ENCODE measurements at places on chromosomes 1 and 21.

GRCh38 chr1:161505686-161506085, 429 bp downstream of the FCGR2A start:
- no peak for DNase-seq

DNA sequence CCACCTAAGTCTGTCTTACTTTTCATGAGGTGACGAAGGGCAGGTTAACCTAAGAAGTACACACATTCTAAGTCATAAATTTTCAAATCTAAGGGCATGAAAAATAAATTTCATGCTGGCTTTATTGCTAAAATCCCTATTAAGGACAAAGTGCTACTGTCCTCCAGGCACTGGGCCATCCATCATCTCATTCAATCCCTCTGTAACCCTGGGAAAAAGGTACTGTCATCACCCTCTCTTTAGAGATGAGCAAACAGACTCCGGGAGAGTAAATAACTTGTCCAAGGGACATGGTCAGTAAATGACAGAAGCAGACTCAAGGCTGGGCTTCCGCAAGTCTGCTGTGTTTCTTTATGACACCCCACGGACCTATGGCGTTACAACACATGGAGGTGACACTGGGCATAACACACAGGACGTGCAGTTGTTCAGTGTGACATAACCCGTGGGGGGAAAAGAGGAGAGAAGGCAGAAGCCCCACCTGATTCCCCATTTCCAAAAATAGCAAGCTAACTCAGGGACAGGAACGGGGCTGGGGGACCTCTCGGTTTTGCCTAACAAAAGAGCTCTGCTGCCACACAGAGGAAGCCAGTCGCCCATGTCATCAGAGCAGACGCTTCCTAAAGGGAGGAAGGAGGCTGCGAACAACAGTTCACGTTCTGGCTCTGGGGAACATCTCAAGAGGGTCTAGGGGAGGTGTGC, 12.5 kb upstream of the SRM start:
- DNase-seq, result no peak

GRCh38 chr1:83967336-83967735, 31.6 kb downstream of the TTLL7 start:
- no peak for DNase-seq

DNA sequence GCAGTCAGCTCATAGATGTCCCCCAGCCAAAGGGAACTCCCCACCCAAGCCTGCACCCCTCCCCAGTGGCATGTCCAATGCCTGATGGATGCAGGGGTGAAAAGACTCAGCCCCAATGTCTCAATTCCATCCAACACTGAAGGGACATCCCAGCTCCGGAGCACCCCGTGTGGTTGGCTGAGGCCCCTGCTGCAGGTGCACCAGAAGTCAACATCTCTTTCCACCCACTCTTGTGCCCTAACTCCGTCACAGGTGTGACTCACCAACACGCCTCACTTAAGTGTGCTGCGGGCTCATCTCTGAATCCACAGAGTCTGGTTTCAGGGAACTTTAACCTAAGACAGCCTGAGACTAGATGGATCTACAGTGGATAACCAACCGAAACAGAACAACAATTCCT, 40.9 kb upstream of the ZBTB18 start:
- no peak for DNase-seq

DNA sequence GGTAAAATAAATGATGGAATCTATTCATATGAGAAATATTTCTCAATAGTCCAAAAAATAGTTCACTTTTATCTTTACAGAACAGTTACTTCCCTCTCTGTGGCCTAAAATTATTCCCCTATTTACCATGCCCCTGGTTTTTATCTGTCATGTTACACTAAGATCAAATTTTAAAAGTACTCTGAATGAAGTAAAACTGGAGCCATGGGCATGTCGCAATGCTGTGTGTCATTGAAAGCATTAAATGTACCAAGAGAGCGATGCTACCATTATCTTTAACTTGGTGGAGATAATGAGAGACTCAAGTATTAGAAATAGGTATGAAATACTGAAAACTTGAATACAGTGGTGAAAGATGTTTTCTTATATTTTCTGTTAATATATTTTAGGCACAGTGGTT, 146.2 kb downstream of the KCNT2 start:
- no peak for DNase-seq

DNA sequence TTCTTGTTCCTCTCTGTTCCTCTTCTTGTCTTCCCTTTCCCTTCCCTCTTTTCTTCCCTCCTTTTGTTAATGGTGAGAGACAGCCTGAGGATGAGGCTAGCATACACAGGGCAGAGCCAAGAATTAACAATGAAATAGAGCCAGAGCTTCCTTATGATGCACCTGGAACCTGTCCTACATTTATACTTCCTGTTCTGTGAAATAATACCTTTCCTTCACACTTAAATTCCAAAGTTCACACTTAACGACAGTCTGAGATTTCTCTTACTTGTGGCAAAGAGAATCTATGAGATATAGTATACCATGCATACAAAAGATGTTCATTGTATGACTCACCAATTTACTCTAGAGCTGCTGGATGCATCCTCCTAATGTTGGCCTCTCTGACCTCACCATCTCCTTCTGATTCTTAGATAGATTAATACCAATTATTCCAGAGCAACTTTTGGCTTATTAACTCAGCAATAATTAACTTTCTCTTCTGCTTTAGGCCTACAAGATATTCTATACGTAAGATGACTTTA, 30.8 kb upstream of the TSNAX start:
- DNase-seq, result no peak

GRCh38 chr1:104991702-104992101, 1242.0 kb downstream of the AMY1C start:
- no peak for DNase-seq

DNA sequence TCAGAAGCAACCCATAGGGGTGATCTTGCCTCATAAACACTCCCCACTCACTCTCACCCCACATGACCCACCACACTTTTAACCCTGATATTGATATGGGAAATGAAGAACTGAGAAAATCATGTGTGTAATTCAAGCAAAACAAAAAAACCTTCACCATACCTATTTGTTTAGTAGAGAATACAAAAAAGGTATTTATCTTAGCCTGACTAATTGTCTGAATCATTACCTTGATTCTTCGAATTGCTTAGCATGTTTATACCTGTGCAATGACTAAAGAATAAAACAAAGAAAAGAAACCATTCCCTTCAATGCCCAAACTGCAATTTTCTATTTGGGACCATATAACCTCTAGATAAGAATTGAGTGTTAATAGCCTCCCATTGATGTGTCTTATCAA, 1.8 kb downstream of the CLDN17 start:
- no peak for DNase-seq

DNA sequence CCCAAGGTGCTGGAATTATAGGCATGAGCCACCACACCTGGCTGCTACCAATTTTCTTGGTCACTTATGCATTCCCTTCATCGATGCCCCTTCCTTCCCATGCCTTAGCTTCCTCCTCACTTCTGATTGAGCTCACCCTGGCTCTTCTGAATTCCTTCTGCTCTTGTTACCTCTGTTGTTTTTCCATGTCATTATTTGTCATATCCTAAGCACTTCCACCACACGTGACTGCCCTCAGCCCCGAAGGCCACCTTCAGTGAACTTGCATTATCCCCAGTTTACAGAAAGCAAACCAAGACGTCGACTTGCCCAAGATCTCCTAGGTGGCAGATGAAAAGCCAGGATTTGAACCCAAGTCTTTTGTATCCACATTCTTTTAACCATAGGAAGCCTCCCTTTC, 30.7 kb downstream of the CA6 start:
- DNase-seq, result no peak

DNA sequence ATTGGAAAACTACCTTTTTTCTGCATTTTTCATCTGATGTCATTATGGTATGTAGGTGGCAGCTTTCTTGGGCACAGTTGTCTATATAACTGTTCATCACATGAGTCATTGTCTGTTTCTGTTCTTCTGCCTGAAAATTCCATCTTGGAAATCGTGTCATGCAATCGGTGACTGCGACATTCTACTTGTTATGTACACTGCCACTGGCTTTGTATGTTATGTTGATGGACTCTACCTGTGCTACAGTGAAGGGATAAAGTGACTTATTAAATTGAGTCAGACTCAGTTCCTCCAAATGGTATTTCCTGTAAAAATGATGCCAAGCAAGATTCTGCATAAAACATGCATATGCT, 8.6 kb downstream of the SMAP2 start:
- no peak for DNase-seq

GRCh38 chr1:202565890-202566602, 144.2 kb downstream of the SYT2 start:
- peak; percentile 2 for DNase-seq

DNA sequence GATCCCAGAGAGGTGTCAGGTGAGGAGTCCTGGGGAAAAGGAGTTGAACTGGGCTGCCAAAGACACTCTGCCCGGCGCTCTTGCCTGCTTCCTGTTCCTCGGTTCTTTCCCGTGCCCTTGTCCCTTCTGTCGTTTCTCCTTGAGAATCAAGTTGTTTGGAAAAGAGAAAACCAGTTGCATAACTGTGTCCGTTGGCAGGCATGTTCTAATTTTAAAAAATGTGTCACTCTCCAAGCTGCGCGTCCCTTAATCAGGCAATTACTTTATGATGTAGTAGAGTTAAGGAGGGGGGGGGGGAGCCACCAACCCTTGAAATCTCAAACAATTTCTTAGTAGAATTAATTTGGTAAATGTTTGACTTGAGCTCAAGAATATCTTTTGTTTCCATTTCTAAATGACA, 105.9 kb upstream of the IGSF21 start:
- DNase-seq, result no peak

DNA sequence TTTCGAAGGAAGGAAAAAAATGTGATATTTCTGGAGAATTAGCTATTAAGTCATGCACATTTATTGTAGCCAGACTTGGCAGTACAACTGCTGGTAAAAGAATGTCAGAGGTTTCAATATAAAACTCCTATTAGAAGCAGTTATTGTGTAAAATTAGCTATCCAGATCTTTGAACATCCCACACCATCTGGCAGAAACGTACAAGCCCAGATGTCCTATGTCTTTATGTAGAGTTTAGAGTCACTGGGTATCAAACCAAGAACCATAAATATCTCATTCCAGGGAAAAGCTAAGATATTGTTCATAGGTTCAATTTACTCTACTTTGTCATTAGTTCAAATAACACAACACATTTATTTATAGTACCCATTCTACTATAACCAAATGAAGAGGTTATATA, 31.4 kb downstream of the OLFM3 start:
- no peak for DNase-seq

GRCh38 chr1:30906631-30907441, 1.7 kb downstream of the SDC3 start:
- no peak for DNase-seq

DNA sequence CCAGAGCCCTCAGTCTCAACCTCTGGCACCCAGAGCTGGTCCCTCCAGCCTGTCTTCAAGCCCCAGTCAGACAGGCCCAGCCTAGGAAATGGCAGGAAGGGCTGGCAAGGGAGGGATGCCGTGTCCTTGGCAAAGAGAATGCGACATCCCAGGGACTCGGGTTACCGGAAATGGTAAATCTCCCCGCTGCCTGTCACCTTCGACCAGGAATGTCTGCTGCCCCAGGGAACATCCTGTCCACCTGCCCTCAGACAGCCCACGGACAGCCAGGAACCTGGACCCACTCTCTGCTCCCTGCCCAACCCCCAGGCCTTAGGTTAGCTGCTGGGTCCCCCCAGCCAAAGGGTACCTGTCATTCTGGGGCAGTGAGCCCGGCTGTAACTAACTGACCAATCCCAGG, 23.9 kb downstream of the HSPG2 start:
- no peak for DNase-seq

- DNase-seq, result peak; percentile 65
These were observed 17.8 kb upstream of the MAST2 start for GRCh38 chr1:45785583-45785982.

GRCh38 chr1:33008051-33008914, 28.4 kb downstream of the AK2 start:
- no peak for DNase-seq

DNA sequence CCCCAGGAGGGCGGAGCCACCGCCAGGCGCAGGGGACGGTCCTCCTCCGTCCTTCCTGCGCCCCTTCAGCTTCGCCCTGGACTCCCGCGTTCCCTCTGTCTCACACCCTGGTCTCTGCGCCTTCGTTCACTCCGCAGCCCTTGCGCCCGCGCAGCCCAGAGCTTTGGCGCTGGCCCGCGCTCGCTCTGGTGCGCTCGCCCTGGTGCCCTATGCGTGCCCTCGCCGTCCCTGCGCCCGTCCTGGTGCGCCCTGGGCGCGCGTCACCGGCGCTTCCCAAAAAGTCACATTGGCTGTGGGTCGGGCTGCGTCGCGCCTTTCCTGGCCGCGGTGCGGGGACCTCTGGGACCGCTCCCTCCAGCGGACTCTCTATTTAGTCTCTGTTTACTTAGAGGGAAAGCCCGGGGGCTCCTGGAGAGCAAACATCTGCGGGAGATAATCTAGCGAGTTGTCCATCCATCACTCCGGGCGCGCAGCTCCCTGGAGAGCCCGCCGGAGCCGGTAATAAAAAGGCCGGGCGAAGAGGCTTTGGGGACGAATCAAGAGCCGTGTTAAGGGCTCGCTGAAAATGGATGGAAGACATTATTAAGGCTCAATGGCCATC, 178.6 kb downstream of the PRDM16 start:
- DNase-seq, result no peak

DNA sequence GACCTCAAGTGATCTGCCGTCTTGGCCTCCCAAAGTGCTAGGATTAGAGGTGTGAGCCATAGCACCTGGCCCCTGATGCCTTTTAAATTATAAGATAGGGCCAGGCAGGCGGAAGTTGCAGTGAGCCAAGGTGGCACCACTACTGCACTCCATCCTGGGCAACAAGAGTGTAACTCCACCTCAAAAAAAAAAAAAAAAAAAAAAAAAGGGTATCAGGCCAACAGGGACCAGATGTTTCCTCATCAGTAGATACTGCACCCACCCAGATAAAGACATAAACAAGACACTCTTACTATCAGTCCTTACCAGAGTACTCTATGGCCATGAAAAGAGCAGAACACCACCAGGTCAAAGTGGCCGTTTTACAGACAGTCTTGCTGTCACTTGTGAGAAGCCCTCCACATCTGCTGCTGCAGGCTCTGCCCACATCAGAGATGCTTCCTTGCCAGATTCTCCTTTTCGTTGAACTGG, 3.3 kb downstream of the C21orf58 start:
- no peak for DNase-seq

GRCh38 chr21:34644825-34645224, 24.0 kb upstream of the CLIC6 start:
- DNase-seq, result no peak

DNA sequence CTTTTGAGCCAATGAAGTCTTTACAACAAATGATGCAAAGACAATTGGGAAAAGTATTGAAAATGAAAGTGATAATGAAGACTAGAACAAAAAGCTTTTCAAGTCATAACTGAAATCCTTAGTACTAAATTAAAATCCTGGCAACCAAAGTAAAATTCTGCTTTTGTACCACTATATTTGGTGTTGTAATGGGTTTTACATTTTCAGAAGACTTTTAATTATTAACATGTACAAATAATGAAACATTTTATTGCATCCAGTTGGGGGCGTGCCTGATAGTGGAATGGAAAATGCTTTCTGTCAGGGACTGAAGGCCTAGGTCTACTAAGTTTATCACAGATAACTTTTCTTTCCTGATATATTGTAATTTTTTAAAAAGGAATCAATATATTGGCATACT, 89.4 kb downstream of the SDCCAG8 start:
- no peak for DNase-seq

GRCh38 chr1:112889052-112889768, 66.8 kb downstream of the SLC16A1 start:
- no peak for DNase-seq
